ENCODE measurements at places on chromosomes 7 and 10.
A peak's percentile ranks its signal among the peaks of the same experiment; 100 is the strongest.

DNA sequence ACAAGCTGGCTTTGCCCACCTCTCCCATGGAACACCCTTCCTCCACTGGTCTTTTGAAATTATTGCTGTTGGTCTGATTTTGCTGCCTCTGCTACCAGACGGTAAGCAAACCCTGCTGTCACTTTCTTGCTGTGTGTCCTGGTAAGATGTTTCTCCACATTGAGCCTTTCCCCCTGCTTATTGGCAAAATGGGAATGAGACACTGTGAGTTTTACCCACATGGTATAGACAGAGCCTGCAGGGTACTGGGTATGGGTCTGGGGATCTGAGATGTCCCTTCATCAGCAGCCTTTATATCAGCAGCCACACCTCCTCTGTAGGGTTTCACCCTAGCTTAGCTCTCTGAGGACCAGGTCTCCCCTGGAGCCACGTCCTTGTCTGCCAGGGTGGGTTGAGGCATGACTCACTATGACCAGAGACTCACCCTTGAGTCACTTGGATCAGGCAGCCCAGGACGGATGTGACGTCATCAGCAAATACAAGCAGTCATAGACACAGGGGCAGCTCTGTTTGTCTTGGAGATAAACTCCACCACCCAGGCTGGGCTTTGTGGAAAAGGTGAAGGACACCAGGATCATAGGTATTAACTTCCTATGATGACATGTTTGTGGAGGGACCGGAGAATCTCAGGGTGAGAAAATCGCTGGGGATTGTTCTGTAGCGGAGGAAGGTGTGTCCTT, 17.9 kb upstream of the BAIAP2L1 start:
- peak; percentile 83 for DNase-seq

GRCh38 chr7:4256286-4256685, 425.8 kb upstream of the FOXK1 start:
- no peak for DNase-seq

DNA sequence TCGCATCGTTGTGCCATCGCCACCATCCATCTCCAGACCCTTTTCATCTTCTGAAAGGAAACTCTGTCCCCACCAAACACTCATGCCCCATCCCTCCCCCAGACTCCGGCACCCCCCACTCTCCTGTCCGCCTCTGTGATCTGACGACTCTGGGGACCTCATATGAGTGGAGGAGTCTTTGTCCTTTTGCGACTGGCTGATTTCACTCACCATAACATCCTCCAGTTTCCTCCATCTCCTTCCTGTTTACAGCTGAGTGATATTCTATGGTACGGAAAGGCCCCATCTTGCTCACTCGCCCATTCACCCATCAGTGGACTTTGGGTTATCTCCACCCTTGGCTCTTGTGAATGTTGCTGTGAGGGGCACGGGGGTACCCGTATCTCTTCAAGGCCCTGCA, 11.8 kb upstream of the INSIG1 start:
- no peak for DNase-seq

DNA sequence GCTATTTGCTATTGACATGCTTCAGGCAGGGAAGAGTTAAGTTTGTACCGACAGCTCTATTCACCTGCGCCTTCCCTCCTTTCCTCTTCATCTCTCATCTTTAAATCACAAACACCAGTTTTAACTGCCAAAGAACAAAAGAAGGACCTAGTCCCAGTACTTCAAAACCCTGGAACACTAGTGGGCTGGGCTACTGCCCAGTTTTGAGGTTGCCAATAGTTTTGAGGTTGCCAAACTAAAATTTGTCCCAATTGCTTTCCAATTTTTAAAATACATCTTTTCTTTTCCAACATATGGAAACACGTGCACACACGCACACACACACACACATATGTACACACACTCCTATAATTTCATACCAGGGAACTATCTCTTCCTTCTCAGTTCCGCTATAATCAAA, 130.6 kb upstream of the SLC26A5 start:
- no peak for DNase-seq

DNA sequence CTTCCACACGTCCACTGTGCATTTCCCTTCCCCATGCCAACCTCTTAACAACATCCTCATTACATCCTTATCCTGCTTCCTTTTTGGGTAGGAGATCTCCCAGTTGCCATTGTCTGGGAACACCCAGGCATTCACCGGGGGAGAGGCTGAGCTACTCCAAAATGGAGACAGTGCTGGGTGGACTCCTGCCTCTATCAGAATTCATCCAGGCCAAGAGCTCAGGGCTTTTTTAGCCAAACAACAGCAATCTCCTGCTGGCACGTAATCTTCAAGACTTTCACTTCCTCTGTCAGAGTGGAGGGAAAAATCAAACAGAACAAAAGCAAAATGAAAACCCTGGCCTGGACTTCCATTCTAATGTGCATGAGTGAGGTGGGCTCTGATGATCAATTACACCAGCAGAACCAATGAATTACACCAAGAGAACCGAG, 245.0 kb downstream of the PRPF18 start:
- DNase-seq, result no peak

DNA sequence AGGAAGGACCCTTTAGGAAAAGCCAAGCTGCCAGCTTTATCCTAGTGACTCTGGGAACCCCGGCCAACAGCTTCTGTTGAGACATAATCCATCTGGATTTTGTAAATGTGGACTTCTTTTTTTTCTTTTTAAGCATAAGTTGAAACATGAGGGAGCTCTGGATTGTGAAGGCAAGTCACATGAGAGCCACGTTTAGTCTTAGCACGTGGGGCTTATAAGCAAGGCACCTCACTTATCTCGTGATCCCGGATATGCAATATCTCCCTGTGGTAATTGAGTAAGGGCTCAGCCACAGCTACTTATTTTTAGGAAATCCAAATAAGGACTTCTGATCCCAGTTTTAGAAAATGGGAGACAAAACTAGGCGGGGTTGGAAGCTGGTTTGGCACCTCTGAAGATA, 111.2 kb upstream of the PTN start:
- DNase-seq, result no peak

GRCh38 chr10:30420766-30421165, 13.2 kb upstream of the MAP3K8 start:
- no peak for DNase-seq

DNA sequence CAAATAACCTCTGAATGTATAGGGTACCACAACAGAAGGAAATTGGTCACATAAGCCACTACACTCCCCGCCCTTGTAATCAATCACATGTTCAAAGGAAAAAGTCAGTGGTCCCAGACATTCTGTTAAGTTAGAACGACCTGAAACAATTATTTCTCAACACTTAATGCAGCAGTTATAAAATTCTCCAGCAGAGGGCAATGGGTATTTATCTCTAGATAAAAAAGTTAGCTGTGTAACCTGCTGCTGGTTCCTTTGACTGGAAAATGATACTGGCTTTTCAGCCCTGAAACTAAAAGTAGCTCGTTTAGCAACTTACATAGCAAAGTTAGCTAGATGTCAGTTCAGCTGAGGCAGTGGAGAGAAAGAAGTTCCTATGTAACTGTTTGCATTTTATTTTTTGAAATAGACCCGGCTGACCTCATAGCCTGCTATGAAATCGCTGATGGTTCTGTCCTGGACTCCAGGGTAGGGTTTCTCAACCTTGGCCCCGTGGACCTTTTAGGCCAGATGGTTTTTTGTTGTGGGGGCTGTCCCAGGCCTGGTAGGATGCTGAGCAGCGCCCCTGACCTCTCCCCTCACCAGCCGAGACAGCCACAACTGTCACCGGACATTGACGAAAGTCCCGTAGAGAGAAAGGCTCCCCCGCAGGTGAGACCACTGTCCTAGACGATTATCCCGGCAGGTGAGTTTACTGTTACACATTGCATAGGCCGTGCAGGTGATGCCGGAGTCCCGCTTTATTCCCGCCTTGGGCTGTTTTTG, 40.2 kb upstream of the PROSER2 start:
- DNase-seq, result no peak

DNA sequence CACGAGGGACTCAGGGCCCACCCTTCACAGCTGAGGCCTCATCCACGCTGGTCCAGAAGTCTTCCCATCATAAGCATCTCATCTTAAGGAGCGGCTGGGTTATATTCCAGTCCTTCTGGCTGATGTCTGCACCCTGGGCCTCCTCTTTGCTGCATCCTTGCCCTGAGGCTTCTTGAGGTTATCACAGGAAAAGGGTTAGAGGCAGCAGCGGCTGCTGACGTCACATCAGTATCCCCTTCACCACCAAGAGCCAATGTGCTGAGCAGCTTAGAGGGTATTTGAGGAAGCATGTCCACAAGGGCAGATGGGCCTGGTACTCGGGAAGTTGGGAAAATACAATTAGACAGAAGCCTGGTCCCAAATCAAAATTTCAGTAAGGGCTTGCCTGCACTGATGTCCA, 125.1 kb downstream of the PLXNA4 start:
- DNase-seq, result no peak

DNA sequence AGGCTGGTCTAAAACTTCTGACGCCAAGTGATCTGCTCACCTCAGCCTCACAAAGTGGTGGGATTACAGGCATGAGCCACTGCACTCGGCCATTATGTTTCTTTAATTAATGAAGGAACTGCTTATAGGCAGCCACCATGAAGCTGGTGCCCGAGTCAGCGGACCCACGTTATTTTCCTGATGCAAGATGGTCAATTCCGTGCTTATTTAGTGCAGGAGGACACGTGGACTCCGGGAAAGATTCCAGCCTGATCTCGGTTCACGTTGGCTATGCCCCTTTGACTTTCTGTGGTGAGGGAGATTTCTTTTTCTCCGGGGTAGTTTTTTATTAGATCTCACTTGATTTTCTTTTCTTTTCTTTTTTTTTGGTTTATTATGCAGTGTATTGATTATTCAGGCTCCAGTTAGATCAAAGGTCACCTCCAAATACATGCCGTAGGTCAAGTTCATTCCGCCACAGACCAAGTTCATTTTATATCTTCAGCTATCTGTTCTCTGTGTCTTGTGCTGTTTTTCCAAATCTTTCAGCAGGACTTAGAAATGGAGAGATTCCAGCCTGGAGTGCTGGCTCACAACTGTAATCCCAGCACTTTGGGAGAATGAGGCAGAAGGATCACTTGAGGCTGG, 8.3 kb downstream of the CAMK1D start:
- DNase-seq, result no peak

DNA sequence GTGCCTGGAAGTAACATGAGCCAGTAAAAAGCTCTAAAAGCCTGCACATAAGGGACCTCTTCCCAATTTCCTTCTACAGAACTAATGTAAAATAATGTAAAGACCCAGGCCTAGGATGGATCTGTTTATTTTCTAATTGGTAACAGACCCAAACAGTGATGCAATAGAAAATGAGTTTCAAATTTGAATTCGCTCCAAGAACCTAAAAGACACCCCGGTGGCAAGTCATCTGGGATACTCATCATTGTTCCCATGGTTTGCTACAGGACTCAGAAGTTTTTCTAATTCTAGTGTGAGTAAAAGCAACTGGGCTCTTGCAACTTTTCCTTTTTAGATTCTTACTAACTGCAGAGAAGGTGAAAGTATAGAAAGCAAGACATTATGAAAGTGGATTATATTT, 271.3 kb upstream of the CACNA2D1 start:
- DNase-seq, result no peak

GRCh38 chr10:48957361-48958151, 17.9 kb upstream of the LRRC18 start:
- DNase-seq, result no peak

DNA sequence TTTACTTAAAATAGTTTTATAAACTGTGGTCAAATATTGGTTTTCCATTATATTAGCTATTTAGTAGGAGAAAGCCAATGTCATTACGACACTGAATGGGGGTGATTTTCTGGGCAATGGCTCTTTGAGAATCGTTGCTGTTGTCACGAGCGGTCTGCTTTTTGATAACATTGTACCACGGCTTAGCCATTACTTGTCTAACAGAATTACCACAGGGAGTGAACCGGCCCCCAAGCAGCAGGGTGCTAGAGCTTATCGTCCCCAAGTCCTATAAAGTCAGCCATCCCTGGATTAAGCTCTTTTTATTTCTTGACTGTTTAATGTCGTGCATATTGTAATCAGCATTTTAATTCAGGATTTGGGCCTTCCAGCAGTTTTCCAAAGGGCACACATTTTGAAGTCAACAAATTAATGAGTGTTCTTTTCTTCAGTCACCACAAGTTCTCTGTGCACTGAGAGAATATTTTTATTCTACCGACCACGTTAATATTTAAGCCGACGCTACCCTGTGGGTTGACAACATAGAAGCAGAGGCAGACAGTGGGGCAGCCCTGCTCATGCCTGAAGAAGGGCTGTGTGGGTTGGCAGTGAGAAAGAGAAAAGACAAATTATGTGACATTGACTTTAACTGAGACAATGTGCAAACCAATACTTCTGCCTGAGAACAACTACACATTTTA, 125.8 kb downstream of the ICA1 start:
- DNase-seq, result no peak

DNA sequence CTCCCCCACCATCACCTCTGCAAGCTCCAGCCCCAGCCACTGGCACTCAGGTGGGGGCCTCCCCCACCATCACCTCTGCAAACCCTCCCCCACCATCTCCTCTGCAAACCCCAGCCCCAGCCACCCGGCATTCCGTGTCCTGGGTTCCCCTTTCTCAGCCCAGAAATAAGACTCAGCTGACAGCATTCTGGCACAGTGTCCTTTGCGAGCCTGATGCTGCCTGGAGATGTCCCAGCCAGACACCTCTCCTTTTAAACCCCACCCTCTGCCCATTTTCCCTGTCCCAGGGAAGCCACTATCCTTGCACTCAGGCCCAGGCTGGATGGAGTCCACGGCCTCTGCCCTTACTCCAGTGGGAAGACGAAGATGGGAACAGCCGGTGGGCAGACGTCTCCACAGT, 49.8 kb downstream of the ELFN1 start:
- no peak for DNase-seq

DNA sequence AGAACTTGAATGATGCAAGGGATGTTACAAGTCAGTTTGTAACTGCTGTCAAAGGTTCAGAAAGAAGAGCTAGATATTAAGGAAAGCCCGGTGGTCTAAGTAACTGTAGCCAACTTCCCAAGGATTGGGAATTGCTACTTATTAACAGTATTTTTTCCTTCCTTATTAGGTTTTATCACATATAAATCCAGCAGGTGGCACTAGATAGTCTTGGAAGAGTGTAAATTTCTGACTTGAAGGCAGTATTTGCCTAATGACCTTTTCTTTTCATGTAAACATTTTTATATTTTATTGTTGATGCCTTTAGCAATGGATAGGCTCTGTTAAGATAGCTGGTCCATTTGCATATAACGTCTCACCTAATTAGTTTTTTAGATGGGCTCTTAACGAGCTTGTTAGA, 51.2 kb downstream of the ANLN start:
- no peak for DNase-seq

GRCh38 chr7:100540073-100540723, 1.2 kb downstream of the AGFG2 start:
- no peak for DNase-seq

DNA sequence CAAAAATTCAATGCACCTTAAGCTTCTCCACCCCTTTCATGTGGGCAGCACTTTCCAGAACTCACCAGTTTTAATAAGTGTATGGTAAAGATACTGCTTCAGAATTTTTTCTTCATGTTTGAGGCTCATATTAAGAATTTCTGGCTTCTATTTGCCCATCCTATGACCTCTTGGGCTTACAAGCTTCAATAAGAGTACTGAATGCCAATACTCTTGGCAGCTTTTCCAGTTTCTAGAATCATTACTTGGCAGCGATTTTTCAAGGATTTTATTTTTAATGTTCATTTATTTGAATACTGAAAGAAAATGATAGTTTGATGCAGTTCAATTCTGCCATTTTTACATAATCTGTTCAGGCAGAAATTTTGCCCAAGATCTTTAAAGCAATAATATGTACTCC, 242.1 kb upstream of the KCND2 start:
- DNase-seq, result no peak
